Naive thymus-derived CD8-positive, alpha-beta T cell (primary cell): ENCODE measurements at places on chromosomes 6 and 20.

DNA sequence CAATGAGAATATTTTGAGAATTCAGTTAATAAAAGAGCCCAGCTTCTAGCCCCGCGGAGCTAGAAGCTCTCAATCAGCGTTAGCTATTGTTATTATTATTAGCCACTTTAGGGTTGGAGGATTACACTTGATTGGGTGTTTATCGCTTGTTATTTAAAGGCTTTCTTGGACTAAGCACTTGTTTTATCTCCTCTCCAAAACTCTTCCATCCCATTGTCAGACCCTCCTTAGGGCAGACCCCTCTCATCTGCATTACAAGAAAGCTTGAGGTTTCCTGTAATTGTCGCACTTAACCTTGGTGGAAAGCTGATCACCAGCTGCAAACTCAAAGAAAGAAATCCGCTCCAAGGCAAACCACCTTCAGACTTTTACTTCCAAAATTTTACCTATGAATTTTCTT is 4.8 kb downstream of the DPPA5 start:
- DNase-seq: no peak

DNA sequence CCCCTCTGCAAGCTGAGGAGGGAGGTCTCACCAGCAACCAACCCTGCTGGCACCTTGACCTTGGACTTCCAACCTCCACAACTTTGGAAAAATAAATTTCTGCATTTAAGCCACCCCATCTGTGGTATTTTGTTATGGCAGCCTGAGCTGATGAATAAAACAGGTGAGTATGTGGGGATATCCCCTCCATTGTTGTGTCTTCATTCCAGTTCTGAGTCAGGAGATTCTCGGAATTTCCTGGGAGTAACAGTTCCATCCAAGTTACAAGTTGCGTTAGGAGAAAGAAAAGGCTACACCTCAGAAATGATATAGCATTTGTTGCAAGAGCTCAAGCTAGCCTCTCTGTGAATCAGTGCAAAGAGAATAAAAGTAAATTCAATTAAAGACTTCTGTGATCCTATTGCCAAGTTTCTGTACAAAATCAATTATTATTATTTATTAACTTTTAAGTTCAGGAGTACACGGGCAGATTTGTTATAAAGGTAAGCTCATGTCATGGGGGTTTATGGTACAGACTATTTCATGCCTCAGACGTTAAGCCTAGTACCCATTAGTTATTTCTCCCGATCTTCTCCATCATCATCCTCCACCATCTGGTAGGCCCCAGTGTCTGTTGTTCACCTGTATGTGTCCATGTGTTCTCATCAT is 153.0 kb downstream of the NKAIN2 start:
- no peak for DNase-seq

DNA sequence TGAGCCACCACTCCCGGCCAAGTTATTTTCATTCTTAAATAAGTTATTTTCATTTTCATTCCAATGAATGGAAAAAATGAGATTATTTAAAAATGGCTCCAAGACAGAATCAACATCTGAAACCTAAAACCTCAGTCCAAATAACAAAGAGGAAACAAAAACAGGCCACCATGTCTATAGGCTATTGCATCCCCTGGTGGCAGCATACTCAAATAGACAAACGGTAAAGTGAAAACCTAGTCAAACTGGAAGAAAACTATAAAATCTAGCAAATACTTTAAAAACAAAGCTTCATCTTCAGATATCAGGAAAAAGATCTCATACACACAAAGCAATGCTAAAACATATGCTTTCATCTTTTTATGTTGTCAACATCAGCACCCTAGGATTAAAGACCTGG is 20.9 kb downstream of the IL17A start:
- no peak for DNase-seq

- DNase-seq: no peak
Measured at GRCh38 chr6:4574007-4574406, 202.2 kb upstream of the CDYL start.

- no peak for DNase-seq
Measured at GRCh38 chr6:34073540-34073939, 72.3 kb downstream of the GRM4 start.

GRCh38 chr6:139941826-139942225 is 567.4 kb upstream of the CITED2 start:
- DNase-seq: no peak

- DNase-seq: peak; percentile 43
Measured at GRCh38 chr20:22691369-22692118, 107.2 kb upstream of the FOXA2 start.

DNA sequence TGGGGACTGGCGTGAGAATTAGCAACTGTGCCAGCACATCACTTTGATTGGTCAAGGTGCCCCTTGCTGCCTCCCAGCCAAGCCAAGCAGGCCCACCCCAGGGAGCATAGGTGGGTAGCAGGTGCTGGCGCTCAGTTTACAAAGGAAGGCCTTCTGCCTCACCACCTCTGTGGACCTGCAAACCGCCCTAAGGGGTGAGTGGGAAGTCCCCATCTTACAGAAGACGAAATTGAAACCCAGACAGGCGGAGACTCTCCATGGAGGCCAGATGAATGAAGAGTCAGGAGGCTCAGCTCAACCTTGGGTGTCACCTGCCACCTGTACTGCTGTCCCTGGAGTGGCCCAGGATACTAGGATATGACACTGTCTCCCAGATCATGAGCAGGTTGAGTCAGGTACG is 21.5 kb upstream of the MAS1L start:
- no peak for DNase-seq

GRCh38 chr6:1630771-1631217 is 21.1 kb downstream of the FOXC1 start:
- DNase-seq: no peak

- DNase-seq: no peak
Measured at GRCh38 chr20:13250251-13250650, 29.2 kb downstream of the ISM1 start.

- DNase-seq: no peak
Measured at GRCh38 chr6:36719126-36719525, 21.5 kb downstream of the RAB44 start.

DNA sequence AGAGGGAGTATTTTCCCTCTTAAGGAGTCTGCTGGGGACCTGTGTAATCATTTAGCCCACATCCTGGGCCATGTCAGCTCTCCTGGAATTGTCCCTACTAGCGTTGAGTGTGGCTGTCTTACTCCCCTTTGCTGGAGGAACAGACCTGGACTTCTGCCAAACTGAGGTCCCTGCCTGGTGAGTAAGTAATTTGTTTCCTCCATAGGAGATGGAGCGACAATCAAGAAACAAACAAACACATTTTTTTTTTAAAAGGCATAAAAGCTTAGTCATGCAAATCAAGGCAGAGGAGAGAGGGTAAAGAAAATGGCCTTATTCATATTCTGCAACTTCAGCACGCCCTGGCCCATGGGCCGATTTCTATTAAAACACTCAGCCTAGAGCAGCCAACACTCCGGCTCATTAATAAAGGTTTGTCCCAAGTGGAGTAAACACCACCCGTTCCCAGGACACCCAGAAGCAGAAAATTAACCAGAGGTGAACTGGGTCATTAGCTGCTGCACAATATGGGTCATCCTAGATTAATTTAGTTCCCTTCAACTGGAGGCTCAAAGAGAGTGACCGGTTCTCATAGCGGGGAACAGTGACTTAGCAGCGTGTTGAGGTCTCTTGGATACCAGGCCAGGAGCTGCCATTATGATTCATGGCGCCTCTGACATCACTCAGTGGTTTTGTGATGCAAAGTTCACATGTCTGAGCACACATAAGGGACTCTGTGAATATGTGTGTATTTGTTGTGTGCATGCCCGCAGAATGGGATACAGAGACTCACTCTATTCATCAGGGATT is 165.0 kb upstream of the SULF2 start:
- no peak for DNase-seq

GRCh38 chr20:12112665-12113064 is 195.0 kb downstream of the BTBD3 start:
- no peak for DNase-seq

- no peak for DNase-seq
Measured at GRCh38 chr20:16514140-16514539, 59.1 kb downstream of the KIF16B start.

DNA sequence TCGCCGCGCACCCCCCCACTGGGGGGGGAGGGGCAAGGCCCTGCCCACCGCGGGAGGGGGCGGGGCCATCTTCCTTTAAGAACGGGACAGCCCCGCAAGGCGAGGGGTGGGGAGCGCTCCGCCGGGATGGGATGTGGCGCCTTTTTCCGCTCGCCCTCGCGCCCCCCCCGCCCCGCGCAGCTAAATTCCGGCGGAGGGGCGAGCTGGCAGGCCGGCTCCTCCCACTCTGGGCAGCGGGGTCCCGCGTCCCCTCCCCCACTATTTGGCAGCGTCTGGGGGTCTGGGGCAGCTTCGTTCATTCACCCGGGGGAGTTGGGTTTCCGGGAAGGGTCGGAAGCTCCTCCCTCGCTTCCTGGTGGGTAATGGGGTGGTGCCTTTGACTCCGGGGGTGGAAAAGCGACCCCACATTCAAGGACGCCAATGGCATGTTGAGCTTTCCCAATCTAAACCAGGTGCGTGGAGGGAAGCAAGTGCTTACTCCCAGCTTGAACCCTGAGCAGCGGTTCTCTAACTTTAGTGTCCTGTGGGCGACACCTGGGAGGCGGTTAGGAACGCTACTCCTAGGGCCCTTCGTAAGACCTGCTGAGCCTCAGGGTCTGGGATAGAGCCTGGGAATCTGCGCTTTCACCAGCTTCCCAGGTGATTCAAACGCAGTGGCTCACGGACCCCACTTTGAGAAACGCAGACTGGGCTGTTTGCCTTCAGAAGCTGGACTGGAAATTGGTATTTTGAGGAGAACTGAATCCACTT is 927 bp downstream of the ASXL1 start:
- DNase-seq: peak; percentile 60

DNA sequence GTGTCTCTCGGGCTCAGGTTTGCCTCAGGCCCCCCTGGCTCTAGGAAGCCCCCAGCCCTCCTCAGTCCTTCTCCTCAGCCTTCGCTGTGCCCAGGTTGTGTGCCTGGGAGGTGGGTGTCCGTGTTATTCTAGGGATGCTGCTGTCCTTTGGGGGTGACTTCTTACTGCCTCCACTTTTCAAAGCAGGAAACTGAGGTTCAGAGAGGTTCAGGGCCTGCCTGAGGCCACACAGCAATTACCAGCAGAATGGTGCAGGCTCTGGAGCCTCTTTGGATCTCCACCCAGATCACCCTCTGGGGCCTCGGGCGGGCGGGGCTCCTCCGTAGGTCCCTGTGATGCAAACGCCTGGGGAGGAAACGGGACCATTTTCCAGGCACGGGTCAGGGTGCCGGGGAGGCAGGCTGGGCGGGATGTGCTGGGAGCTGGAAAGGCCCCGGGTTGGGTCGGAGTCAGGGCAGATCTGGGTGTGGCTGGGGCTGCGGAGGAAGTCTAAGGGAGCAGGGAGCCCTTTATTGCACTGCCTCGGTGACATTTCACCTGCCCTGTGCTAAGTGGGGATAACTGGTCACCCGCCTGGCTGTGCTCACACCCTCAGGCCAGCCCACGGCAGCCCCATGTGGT is 23.2 kb downstream of the GATA5 start:
- DNase-seq: no peak

DNA sequence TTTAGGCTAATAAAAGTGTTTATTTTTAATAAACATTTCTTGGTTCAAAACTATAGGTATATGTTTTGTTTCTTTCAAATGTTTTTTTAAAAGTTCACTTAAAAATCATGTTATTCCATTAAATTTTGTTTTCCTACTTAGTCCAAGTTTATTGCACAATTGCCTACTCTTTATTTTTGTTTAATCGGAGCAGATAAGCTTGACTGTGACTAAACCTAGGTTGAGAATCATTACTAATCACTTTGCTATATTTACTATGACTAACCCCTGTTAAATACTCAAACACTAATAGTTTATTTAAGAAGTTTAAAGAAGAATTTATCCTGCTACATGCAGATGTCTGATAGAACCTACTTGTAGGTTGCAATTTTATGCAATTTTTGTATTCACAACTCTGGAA is 18.8 kb downstream of the MAP3K4 start:
- no peak for DNase-seq

DNA sequence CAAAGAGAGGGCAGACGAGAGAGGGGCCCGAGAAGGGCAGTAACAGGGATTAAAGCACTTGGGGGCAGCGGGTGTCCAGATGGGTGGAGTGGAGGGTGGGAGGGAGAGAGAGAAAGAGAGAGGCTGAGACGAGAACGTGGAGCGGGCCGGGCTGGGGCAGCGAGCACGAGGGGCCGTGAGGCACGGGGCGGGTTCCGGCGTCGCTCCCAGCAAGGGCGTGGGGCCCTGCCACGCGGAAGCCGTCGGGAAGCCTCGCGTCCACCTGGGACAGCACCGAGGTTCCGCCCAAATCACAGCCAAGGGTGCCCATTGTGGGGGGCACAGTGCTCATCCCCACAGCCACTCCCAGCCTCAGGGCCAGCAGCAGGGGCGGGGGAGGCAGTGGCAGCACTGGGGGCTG is 49.8 kb downstream of the KCNQ2 start:
- DNase-seq: no peak

- DNase-seq: no peak
Measured at GRCh38 chr6:168222115-168223043, 97.2 kb downstream of the DACT2 start.

DNA sequence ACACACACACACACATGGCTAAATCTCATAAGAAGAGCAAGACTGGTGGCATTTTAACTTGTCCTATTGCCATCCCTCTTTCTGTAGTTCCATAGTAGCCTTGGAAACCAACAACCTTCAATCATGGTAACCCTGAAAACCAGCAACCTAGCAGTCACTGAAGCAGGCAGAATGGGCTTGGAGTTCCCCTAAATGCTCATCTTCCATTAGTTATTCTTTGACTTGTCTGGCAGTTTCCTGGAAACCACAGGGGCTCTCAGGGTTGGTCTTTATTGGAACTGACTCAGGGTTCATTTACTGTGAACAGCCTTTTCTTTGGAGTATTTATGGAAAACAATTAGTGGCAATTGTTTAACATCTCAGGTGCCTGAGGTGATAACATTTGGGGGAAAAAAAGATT is 19.4 kb upstream of the BRPF3 start:
- no peak for DNase-seq

DNA sequence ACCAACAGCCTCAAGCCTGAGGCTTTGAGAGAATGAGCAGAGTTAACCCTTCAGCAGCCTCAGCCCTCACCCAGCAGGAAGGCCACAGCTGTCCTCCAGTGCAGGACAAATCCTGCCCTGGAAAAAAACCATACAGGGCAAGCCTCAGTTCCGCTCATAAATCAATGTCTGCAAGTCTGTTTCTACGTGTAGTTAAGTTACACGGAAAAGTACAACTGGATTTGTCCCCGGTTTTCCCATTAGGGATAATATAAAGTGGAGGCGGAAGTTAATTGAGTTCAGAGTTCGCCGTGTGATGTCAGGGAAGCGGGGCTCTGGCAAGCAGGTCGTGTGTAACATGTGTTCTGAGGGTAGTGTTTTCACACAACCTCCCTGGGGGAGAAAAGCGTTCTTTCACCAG is 44.2 kb upstream of the EYA2 start:
- no peak for DNase-seq
